ENCODE measurements at places on chromosomes 16 and 17. TPM values are rescaled to one million over a fixed set of nuclear protein-coding genes. Genes with fewer than 3 reads are reported as not detected.

DNA sequence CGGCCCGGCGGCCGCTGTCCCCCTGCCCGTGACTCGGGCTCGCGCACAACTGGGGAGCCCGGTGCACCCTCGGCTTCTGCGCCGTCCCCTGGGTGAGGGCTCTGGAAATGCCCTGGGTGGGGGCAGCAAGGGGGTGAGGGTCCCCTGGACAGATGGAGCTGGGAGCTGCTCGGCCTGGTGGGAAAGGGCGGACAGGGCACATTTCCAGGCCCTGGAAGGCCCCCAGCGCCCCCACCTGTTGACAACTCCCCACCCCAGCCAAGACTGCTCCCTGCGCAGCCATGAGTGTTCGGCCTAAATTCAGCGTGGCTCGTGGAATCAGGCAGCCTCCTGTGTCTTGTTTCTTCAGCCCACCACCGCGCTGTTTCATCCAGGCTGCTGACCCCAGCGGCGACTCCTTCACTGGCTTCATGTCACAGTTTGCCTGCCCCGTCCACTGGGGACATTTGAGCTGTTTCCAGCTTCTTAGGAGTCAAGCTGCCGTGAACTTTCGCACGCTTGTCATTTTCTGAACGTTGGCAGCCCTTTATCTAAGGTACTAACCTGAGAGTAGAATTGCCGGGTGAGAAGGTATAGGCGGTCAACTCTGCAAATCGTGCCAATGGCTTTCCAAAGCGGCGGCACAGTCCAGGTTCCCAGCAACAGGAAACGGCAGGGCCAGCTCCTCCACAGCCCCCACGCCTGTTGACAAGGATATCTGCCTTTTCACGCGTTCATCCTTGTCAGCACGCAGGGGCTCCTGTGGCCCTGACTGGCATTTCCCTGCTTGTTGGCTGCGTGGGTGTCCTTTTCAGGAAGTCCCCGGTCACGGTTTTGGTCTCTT lies 895 bp downstream of the UTS2R start:
- DNase-seq, result no peak

- no peak for DNase-seq
Measured at GRCh38 chr17:3536716-3537115, 20.9 kb downstream of the TRPV3 start.

- DNase-seq, result no peak
Measured at GRCh38 chr17:82788206-82789001, 36.5 kb downstream of the TBCD start.

DNA sequence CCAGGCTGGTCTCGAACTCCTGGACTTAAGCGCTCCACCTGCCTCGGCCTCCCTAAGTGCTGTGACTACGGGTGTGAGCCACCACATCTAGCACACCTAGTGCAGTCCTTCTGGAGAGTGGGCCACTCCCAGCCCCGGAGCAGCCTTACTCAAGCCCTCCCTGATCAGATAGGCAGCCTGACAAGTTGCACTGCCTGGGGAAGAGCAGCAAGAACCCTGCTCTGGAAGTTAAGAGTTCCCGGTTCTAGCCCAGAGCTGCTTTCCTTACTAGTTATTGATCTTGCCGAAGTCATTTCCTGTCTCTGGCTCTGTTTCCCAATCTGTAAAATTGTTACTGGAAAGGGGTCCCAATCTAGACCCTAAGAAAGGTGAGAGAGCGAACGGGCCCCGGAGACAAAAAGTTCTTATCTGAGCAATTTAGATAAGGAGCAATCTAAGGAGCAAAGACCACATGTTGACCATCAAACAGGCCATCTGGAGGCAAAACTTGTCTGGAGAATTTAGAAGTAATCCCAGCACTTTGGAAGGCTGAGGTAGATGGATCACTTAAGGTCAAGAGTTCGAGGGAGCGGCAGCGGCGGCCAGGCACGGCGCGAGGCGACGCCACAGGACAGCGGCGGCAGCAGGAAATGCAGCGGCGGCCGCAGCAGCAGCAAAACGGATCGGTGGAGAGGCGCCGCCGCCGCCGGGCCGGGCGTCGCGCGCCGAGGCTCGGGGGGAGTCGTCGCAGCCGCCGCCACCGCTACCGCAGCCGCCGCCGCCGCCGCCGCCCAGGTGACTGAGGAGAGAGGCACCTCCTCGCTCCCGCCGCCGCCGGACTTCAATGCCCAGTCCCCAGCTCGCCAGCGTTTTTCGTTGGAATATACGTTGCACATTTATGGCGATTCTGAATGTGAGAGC lies 4.3 kb upstream of the NAGLU start:
- peak; percentile 61 for DNase-seq

DNA sequence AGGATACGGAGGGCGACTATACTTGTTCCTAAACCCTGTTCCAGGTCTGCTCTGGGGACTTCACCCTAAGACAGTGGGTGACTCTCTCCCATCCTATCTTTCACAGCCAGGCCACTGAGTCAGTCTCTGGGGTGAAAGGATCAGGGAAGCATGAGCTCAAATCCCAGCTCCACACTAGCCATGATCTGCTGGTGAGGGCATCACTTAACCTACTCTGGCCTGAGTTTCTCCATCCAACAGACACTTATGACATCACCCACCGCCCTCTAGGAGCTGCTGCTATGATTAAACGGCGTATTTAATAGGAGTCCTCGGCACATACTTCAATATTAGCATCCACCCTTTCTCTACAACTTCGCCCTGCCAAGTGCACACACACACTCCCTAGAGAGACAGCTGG lies 10.1 kb downstream of the GAST start:
- DNase-seq, result no peak

- no peak for DNase-seq
Measured at GRCh38 chr16:47861999-47862398, 293.8 kb downstream of the ABCC12 start.

DNA sequence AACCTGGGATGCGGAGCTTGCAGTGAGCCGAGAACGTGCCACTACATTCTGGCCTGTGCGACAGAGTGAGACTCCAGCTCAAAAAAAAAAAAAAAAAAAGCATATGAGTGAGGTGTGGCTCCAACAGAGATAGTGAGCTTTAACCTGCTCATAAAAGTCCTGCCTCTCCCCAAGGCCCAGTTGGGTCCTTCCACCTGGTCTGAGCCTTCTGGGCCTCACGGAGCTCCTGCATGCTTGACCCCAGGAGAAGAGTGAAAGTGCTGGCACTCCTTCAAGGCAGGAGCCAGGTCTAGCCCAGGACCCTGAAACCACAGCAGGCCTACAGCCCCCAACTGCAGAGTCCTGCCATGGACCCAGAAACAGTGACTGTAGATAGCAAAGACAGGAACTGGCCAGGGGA lies 17.7 kb downstream of the HSD11B2 start:
- DNase-seq, result no peak

DNA sequence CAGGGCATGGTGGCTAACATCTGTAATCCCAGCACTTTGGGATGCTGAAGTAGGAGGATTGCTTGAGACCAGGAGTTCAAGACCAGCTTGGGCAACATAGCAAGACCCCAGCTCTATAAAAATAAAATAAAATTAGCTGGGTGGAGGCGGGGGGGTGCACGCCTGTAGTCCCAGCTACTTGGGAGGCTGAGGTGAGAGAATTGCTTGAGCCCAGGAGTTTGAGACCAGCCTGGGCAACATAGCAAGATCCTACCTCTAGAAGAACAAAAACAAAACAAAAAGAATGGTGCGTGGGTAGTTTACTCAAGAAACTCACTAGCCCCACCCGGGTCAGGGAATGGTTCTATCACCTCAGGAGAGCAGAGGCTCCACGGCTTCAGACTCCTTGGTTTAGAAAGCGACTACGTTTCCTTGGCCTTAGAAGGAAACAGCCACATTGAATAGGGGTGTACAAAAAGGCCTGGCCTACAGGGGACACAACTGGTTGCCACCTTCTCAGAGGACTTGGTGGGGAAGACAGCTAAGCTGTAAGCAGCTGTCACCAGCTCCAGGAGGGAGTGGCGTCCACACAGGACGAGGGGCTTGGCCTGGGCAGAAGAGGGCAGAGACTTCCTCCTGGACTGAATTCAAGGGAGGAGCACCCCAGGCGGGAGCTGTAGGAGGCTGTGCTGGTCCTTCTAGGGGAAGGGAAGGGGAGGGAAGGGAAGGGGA lies 716 bp downstream of the TK1 start:
- DNase-seq, result no peak

Gene TRIM37
- 112 TPM for total RNA-seq

Gene RASD1
- 132 TPM for total RNA-seq

Gene FAM171A2
- total RNA-seq, result 43.5 TPM
